ENCODE measurements at places on chromosomes 2 and 18.

- DNase-seq = no peak
These were observed 72.1 kb upstream of the MAP4K4 start for GRCh38 chr2:101625387-101625786.

GRCh38 chr2:121219866-121220265 lies 65.1 kb downstream of the TFCP2L1 start:
- no peak for DNase-seq

DNA sequence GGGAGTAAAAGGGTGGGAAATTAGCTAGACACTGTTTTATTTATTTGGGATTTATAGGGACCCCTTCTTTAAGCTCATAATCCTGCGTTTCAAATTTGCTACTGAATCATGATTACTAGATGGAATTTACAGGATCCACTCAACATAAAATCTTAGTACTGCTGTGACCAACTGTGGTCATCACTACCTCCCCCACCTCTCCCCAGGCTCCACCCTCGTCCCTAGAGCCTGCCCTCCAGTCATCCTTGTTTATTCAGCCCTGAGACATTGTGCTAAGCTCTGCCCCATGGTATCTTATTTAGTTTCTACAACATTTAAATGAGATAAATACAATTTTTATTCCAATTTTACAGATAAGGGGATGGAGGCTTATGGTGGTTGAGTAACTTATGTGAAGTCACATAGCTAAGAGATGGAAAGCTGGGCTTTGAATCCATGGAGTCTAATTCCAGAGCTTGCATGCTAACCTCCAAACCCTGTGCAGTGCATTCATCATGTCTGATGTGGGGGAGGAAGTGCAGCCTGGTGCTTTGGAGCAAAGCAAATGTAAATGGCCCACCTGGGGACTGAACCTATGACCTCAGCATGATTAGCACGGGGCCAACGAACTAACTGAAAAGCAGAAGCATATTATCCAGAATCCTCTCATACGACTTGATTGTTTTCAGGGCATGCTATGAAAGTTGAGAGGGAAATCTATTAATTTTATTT lies 502.4 kb downstream of the TMEM182 start:
- no peak for DNase-seq

DNA sequence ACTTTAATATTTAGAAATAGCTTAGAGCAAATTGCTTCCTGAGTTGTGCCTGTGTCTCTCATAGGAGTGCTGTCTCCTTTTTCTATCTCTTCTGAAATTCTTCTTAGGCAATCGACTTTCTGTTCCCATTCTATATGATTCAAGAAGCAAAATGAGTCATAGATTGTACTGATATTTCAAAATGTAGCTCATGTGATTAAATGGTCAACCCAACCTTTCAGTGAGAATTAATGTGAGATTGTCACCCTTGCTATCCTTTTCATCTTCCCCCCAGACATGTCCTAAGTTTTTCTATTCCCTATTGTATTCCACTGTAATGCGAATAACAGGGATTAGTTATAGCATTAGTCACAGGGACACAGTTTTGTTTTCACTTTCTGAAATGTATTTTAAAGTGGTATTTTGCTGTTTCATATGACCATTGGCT lies 413.6 kb downstream of the THSD7B start:
- no peak for DNase-seq

DNA sequence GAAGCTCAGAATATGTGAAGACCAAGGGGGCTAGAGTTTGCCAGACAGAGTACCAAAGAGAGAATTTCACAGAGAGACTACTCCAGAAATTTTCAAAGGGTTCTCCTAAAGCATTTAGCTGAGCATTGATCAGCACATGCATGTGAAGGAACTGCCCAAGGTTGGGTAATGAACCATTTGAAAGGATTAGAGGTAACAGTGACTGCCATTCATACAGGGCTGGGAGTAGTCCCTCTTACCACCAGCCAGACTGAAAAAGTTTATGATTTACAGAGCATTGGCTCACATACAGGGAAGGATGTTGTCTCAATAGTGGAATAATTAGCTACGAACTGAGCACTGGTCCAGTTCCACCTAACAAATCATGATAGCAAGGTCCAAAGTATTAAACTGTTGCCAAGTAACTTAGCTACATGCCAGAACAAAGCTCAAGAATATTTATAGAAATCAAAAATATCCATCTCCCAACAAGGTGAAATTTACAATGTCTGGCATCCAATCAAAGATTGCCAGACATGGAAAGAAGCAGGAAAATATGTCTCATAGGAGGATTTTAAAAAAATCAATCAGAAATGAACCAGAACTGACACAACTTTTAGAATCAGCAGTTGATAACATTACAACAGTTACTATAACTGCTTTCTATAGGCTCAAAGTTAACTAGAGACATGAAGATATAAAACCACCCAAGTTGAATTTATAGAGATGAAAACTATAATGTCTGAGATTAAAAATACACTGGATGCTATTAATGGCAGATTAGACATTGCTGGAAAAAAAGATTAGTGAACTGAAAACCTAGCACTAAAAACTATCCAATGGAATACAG lies 25.7 kb upstream of the RNF103 start:
- DNase-seq = no peak
